Dorsolateral prefrontal cortex (tissue), 122 donors: ENCODE measurements at places on chromosomes 7 and 10.

DNA sequence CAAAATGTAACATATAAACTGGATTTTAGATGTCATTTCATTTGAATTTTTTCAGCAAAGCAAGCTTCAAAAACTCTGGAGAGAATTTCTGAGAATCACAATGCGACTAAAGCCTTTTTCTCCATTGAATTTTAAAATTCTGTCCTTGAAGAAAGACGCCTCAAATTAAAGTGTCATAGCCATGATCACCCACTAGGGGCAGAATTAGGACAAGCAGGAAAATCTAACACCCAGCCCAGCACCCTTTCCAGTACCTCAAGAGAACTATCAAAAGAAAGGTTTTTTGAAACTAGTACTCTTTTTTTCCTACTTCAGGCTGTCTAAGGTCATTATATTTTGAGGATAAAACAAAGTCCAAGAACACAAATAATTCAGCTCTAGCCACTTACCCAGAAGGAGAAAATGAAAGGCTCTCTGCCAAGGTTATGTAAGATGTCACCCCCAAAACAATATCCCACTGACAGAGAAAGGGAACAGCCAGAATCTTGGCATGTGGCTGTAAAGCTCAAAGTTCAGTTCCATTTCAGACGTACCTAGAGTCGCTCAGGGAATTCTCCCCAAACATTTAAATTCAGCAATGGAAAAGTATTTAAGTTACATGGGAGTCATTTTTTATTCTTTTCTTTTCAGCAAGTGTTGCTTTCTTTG, 299.4 kb downstream of the SNX13 start:
- no peak for DNase-seq

- no peak for DNase-seq
These were observed 7.5 kb downstream of the INTS1 start for GRCh38 chr7:1496531-1497292.

- DNase-seq, result no peak
These were observed 19.2 kb upstream of the OR6B1 start for GRCh38 chr7:143980746-143981510.

- peak; percentile 29 for DNase-seq
These were observed 75.9 kb downstream of the HIBADH start for GRCh38 chr7:27586825-27587224.
